ENCODE measurements at places on chromosomes 3 and 15. TPM values are rescaled to one million over a fixed set of nuclear protein-coding genes. Genes with fewer than 3 reads are reported as not detected.

Gene LRRC49
- total RNA-seq, result 3.0 TPM

Gene CTXND1
- total RNA-seq, result 0.15 TPM

Gene MNS1
- total RNA-seq, result 1.4 TPM

Gene CCRL2
- total RNA-seq, result 18.3 TPM

Gene ZCWPW2
- total RNA-seq, result 0.42 TPM

Gene FBXL22
- 5.4 TPM for total RNA-seq

Gene SKOR1
- total RNA-seq, result 0.49 TPM

Gene AGTR1
- 5.4 TPM for total RNA-seq

Gene NLGN1
- 2.0 TPM for total RNA-seq

Gene C15orf62
- total RNA-seq, result 0.25 TPM

Gene SLC9C1
- 0.45 TPM for total RNA-seq

Gene GATM
- total RNA-seq, result 3.5 TPM

Gene ALS2CL
- total RNA-seq, result 39.2 TPM

Gene CPNE9
- total RNA-seq, result not detected

Gene TMCO5A
- total RNA-seq, result not detected

Gene TMC3
- total RNA-seq, result not detected

Gene ONECUT1
- not detected for total RNA-seq

Gene CHRFAM7A
- total RNA-seq, result 0.85 TPM

Gene ZBBX
- total RNA-seq, result not detected

Gene CIAO2A
- 106 TPM for total RNA-seq

Gene ARHGAP31
- total RNA-seq, result 12.1 TPM

Gene HIGD2B
- total RNA-seq, result not detected

Gene SMCO1
- not detected for total RNA-seq

Gene NUP210
- total RNA-seq, result 5.6 TPM

Gene DISP2
- 13.7 TPM for total RNA-seq

Gene UQCC5
- total RNA-seq, result 11.7 TPM

Gene FANCD2OS
- total RNA-seq, result not detected

Gene CLRN1
- not detected for total RNA-seq

Gene SLC12A1
- total RNA-seq, result not detected

Gene GOLGA6L7
- total RNA-seq, result not detected

Gene IQCH
- 2.9 TPM for total RNA-seq

Gene LMOD3
- not detected for total RNA-seq

Gene SUCLG2
- 210 TPM for total RNA-seq

Gene AP3S2
- total RNA-seq, result 59.3 TPM

Gene ECE2
- total RNA-seq, result 0.20 TPM

Gene CSPG5
- total RNA-seq, result 0.47 TPM

Gene GAP43
- 2.1 TPM for total RNA-seq

Gene PLA2G4E
- total RNA-seq, result not detected

Gene CCDC33
- not detected for total RNA-seq

Gene HRH1
- 13.8 TPM for total RNA-seq

Gene CKMT1B
- 168 TPM for total RNA-seq

Measured in left colon (tissue), 2 donors.